ENCODE measurements at places on chromosomes 4 and X. TPM values are rescaled to one million over a fixed set of nuclear protein-coding genes. Genes with fewer than 3 reads are reported as not detected.

MAGEA6 gene
- total RNA-seq, result 116 TPM

HS3ST1 gene
- total RNA-seq, result 12.8 TPM

TENM3 gene
- not detected for total RNA-seq

RXFP1 gene
- total RNA-seq, result not detected

S100P gene
- 837 TPM for total RNA-seq

ZNF81 gene
- 3.7 TPM for total RNA-seq

UGT2B17 gene
- not detected for total RNA-seq

ARMCX5 gene
- 5.7 TPM for total RNA-seq

BMP3 gene
- total RNA-seq, result 0.41 TPM

ZNF732 gene
- total RNA-seq, result not detected

ZNF711 gene
- total RNA-seq, result not detected

NSG1 gene
- total RNA-seq, result not detected

PDE5A gene
- total RNA-seq, result 7.9 TPM

AFF2 gene
- total RNA-seq, result not detected

ABLIM2 gene
- total RNA-seq, result 1.6 TPM

ZNF141 gene
- total RNA-seq, result 12.7 TPM

F8A1 gene
- 19.6 TPM for total RNA-seq

RTL9 gene
- total RNA-seq, result 0.79 TPM

KANTR gene
- total RNA-seq, result 25.1 TPM

FAM53A gene
- 4.0 TPM for total RNA-seq

SPANXD gene
- 1.3 TPM for total RNA-seq

KDM6A gene
- total RNA-seq, result 20.5 TPM

BGN gene
- 0.33 TPM for total RNA-seq

FGFR3 gene
- total RNA-seq, result 8.2 TPM

CFAP47 gene
- not detected for total RNA-seq

PCYT1B gene
- total RNA-seq, result not detected

PAGE5 gene
- not detected for total RNA-seq

JCHAIN gene
- total RNA-seq, result not detected

TIGD4 gene
- 0.70 TPM for total RNA-seq

CFAP99 gene
- 0.85 TPM for total RNA-seq

NPY5R gene
- total RNA-seq, result not detected

HTN1 gene
- total RNA-seq, result not detected

DTHD1 gene
- not detected for total RNA-seq

GAGE1 gene
- total RNA-seq, result not detected

EDA gene
- total RNA-seq, result not detected

TMEM47 gene
- total RNA-seq, result not detected

PALLD gene
- 156 TPM for total RNA-seq

CPLX1 gene
- 2.2 TPM for total RNA-seq

CACNA1F gene
- total RNA-seq, result not detected

SSX2B gene
- total RNA-seq, result not detected

MUC7 gene
- not detected for total RNA-seq

MAGEB1 gene
- total RNA-seq, result not detected

DDIT4L gene
- total RNA-seq, result 1.0 TPM

MSANTD1 gene
- 3.4 TPM for total RNA-seq

SLITRK2 gene
- total RNA-seq, result not detected

TMEM271 gene
- total RNA-seq, result not detected

MAB21L2 gene
- not detected for total RNA-seq

INTS6L gene
- total RNA-seq, result not detected

SLBP gene
- 61.7 TPM for total RNA-seq

PAGE2 gene
- not detected for total RNA-seq

PRSS12 gene
- 9.6 TPM for total RNA-seq

CYBB gene
- total RNA-seq, result 0.31 TPM

GSX2 gene
- not detected for total RNA-seq

Data from PC-9 (cell line).